ENCODE measurements at places on chromosomes 2 and 18.

DNA sequence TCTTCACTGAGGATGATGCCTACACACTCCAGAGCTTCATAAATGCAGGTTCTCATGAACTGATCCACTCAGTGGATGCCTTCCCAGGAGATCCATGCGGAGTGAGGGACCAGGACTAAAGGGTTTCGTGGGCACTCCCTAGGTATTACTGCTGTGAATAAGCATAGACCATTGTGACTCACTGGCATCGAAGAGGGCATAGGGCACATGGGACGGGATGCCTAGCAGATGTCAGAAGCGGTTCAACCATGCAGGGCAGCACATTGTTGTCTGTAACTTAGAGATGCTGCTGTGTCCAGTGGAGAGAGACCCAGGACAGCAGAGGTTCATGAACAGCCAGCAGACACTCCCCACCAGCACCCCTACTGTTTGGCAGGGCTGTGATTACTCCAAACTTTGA lies 17.2 kb downstream of the GKN2 start:
- no peak for DNase-seq

- DNase-seq, result no peak
These were observed 10.3 kb downstream of the KHK start for GRCh38 chr2:27096748-27097297.

DNA sequence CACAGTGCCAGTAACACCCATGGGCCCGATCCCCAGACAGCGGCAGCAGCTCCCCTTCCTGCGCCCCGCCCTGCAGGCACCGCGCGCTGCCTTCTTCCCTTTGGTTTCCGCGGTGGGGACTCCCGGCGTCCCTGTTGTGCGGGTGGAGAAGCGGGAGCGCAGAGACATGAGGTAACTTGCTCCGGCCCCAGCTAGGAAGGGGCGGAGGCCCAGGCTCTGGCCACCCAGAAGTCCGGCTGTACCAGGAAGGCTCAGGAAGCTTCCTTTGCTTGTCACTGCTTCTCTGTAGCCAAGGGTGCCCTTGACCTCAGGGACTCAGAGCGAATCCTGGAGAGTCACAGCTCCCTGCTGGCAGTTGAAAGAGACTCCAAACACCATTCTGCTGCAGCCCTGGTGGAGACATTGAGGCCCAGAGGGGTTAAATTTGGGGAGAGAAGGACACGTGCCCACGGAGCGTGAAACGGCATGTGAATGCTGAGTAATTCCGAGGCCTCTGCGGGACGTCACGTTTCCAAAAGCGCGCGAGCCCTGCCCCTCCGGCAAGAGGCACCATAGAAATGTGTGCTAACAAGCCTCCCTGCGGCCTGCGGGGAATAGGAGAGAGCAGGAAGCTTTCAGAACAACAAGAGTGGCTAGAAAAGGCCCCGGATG lies 6.7 kb upstream of the ADCY3 start:
- no peak for DNase-seq

GRCh38 chr2:197308585-197308984 lies 2.0 kb downstream of the ANKRD44 start:
- no peak for DNase-seq

DNA sequence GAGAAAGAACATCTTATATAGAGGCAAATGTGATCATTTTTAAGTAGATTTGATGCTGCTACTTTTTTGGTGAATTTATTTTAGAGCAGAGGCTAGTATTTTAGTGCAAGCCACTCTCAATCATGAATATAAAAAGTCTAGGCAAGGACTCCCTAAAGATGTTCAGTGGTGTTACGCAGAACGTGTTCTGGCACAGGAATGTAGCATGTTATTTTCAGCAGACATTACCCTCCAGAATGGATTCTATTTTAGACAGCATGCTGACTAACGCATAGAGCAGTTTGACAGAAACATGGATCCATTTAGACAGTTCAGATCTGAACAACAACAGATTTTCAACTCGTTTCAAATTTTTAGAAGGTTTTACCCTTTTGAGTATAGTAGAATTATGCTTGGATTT lies 54.1 kb downstream of the DSC3 start:
- no peak for DNase-seq

DNA sequence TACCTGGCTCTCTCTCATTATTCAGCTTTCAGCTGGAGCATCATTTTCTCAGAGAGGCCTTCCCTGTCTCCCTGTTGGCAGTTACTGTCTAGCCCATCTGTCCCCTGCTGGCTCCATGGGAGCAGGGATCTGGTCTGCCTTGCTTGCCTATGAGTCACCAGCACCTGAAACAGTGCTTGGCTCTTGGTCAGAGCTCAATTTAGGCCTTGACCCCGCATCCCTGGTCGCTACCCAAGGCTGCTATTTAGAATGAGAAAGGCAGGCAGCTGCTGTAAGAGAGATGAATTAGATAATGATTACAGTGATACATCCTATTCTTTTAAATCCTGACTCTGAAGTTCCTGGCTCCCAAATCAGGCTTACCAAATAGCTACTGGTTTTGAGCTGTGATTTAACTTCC lies 32.9 kb downstream of the KCNE4 start:
- no peak for DNase-seq

GRCh38 chr2:9401059-9401547 lies 22.2 kb downstream of the ITGB1BP1 start:
- DNase-seq, result no peak

- no peak for DNase-seq
These were observed 293.1 kb downstream of the CDCA7 start for GRCh38 chr2:173647681-173648311.

GRCh38 chr2:228798458-228799207 lies 472.5 kb downstream of the PID1 start:
- no peak for DNase-seq
